ENCODE measurements at places on chromosomes 2 and 18.

DNA sequence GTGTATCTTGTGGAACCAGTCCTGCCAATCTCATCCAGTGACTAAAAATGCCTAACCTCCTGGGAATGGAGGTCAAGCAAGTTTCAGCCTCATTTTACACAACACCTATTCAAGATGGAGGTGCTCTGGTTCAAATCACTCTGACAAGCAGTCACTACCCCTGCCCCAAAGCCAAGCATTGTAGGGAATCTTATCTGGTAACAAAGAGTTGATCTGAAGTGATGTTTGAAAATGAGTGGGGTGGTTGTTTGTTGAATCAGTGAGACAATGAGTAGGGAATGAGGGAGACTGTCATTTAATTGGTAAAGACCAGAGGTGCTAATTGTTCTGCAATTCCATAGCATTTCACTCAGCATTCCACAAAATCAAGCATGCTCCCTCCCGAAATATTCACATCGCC lies 132.0 kb downstream of the RND3 start:
- DNase-seq = no peak

DNA sequence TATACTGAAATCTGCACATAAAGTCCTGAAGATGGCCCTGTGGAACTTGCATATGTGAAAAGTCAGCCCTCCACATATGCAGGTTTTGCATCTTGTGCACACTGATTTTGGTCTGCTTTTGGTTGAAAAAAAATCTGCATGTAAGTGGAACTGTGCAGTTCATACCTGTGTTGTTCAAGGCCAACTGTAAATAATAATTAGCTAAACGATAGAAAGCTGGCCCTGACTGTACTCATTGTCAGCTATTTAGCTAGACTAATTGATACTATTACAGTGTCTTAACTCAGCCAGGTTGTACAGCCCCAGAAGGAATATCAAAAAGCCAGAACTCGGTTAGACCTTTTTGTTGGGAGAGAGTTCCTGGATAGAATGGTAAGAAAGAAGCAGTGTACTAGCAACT lies 54.5 kb downstream of the EHBP1 start:
- no peak for DNase-seq

DNA sequence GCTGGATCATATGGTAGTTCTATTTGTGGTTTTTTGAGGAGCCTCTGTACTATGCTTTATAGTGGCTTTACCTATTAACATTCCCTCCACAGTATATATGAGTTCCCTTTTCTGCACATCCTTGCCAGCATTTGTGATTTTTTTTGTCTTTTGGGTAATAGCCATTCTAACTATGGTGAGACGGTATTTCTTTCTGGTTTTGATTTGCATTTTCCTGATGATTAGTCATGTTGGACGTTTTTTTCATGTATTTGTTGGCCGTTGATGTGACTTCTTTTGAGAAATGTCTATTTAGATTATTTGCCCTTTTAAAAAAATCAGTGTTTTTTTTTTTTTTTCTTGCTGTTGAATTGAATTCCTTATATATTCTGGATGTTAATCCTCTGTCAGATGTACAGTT lies 31.1 kb downstream of the ACTR3 start:
- DNase-seq = no peak

DNA sequence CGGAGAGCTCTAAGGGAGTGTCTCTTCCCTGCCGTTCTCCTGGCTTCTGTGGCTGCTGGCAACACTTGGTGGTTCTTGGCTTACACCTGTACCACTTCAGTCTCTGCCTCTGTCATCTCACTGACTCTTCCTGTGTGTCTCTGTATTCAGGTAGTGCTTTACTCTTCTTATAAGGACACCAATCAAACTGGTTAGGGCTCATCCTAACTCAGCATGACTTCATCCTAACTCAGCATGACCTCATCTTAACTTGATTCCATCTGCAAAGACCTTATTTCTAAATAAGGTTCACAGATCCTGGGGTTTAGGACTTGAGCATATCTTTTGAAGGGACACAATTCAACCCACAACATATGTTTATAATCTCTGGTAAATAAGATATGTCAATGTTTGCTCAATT lies 51.6 kb upstream of the DSEL start:
- DNase-seq = no peak

GRCh38 chr2:138502255-138503086 lies 901 bp downstream of the SPOPL start:
- DNase-seq = no peak

DNA sequence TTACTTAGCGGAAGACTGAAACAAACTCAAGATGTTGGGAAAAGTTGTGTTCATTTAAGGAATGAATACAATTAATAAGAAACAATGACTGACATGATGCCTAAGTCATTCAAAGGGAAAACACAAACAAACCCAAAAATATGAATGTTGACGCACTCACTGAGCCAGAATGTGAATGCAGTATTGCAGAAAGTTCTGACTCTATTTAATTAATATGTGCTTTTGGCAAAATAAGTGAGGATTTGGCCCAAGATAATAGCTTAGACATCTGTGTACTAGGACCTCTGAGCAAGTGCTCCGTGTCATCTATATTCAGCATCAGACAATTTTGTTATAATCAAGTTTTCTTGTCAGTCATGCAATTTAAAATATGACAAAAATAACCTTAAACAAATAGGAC lies 1138.8 kb upstream of the NXPH2 start:
- DNase-seq = no peak

GRCh38 chr2:42191285-42192009 lies 22.3 kb downstream of the EML4 start:
- DNase-seq = no peak

DNA sequence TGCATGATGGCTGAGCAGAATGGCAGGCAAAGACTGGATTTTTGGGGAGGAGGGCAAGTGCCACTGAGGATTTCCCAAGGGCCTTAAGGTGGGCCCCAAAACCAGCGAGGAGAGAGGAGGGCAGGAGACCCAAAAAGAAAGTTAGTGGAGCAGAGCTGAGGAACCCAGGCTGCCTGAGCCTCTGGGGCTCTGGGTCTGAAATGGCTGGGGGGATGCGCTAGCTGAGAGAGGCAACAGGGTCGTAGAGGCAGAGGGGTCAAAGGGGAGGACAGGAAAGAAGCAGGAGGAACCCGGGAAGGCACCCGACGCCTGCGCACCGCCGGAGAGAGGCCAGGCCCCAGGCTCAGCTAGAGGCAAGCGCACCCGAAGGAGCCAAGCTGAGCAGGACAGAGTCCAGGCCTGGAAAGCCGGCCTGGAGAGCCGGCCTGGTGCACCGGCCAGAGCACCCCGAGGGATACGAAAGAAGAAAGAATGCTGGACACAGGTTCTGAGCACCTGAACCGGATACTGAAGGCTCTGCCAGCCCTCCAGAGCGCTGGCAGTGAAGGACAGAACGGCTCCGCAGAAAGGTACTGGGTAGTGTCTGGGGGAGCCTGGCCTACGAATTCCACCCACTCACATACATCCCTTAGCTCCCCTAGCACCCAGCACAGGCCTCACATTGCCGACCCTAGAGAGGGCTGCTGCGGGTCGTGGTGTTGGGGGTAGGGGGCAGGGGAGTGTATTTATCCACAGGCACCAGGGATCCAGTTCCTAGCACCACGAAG lies 39.5 kb upstream of the ATP6V1B1 start:
- no peak for DNase-seq

- no peak for DNase-seq
These were observed 56.3 kb downstream of the SLC25A12 start for GRCh38 chr2:171837736-171838135.

GRCh38 chr2:4718777-4719176 lies 973.4 kb upstream of the SOX11 start:
- DNase-seq = no peak

GRCh38 chr2:181627545-181627944 lies 29.4 kb downstream of the CERKL start:
- no peak for DNase-seq

- peak; percentile 64 for DNase-seq
These were observed 273.9 kb downstream of the MYT1L start for GRCh38 chr2:2057125-2057721.

DNA sequence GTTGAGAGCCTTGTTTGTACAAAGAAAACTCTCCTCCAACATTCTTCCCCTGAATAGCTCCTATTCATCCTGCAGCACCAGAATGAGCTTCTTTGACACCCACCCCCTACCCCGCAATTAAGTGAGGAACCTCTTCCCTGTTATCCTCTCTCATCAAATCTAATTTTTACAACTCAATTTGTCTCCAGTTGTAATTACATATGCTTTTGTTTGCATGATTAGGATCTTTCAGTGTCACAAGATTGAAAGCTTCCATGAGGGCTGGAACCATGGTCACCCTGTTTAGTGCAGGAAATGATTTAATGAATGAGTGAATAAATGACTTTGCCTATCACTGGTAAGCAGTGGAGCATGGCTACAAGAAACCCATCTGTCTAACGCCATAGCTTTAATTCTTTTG lies 334.6 kb upstream of the KLHL29 start:
- DNase-seq = no peak

GRCh38 chr2:120446236-120447126 lies 100.5 kb downstream of the INHBB start:
- no peak for DNase-seq

- DNase-seq = no peak
These were observed 172.3 kb downstream of the RNF152 start for GRCh38 chr18:61720496-61720895.

DNA sequence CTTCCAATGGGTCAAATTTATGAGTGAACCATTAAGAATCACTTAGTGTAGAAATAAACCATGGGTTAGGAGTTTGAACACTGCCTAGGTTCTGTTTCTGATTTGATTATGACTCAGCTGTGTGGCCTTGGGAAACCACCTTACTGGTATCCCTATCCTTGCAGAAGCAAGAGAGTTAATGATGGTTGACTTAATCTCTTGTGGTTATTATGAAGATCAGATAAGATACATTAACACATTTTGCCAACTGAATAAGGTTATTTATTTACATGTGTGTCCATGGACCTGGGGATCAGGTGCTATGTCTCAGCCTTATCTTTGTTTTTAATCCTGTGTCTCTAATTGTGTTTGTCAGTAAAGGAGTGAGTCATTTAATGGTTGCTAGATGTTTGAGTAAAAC lies 5.4 kb upstream of the KCNJ13 start:
- no peak for DNase-seq

- DNase-seq = no peak
These were observed 264.1 kb downstream of the RPIA start for GRCh38 chr2:88955607-88956006.

GRCh38 chr2:97868986-97869721 lies 126.6 kb downstream of the TMEM131 start:
- DNase-seq = no peak

DNA sequence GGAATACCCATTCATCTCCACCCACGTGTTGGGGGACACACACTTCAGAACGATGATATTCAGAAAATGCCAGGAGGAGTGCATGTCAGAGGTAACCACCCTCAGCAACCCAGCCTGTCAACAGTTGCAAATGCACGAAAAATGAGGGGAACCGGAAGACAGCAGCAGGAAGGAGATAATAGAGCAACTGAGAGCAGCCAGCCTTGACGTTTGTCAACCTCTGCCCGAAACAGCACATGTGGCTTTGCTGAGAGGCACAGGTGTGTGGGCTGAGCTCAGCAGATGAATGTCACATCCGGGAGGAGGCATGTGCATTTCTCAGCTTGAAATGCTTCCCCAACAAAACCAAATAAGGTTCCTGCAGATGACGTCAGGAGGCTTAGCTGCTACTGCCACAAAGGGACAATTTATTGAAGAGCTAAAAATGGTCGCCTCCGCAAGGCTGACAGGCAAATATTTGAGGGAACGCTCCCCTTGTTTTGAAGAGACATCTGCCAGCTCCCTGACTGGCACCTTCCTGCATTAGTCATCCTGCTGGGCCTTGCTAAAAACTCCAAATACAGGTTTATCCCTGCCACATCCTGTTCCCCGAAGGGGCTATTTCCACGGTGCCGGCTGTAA lies 419.0 kb downstream of the NBAS start:
- no peak for DNase-seq

- peak; percentile 47 for DNase-seq
These were observed 31.0 kb upstream of the SLC9A2 start for GRCh38 chr2:102588213-102588939.

- no peak for DNase-seq
These were observed 4.4 kb downstream of the LIMS2 start for GRCh38 chr2:127670957-127671290.

DNA sequence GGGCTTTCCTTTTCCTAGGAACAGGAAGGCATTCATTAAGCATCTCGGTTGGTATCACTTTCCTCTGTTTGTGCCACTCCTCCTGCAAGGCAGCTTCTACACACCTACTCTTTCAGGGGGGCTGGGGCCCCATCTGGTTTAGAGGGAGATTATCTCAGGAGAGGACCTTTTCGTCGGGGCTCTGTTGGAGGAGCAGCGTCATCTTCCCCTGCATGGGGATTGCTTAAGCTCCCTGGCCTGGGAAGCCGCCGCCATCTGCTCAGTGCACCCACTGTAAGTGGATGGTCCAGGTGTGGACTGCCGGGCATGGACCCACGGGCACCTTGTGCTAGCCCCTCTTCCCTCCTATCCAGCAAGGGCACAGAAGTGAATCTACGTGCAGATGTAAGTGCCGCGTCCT lies 355.3 kb upstream of the SMIM21 start:
- peak; percentile 25 for DNase-seq

DNA sequence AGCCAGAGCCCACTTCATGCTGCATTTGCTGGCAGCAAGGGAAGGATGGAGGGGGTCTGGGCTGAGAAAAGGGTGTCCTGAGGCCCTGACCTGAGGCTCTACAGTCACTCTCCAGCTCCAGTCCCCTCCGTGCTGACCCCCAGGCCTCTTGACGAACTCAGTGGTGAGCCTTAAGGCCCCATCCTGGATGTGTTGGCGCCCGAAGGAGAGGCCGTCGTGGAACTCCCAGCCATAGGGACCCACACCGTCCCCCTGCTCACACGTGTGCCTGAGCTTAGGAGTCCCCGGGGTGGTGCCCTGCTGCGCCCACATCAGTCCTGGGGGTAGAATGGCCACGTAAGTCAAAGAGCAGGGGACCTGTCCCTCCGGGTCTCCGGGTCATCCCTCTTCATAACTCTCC lies 776 bp downstream of the MOGS start:
- no peak for DNase-seq

DNA sequence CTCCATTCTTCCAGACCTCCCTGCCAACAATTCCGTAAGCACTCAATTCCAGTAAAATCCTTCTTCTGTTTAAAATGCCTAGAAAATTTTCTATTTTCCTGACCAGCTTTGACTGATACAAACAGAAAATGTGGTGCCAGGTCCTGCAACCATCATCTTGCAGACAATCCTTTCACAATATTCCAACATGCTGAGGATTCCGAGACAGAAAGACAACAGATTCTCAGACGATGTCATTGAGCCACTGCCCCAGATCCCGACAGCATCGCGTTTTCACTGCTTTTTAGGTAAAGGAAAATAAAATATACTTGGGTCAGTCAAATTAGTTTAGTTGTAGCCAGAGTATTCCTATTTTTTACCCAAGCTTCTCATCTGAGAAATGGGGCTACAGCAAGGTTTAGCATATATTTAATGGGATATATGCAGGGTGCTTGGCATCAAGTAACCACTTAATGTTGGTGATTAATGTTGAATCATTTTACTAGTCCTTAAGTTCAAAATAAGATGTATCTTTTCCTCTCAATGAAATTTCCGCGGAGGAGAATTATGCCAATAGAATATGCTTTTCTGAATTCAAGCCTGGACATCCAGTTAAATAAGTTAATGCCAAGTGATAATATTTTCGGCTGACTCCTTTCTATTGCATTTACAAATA lies 866.6 kb downstream of the SLC4A3 start:
- no peak for DNase-seq
